ENCODE measurements at places on chromosomes 7 and 10. TPM values are rescaled to one million over a fixed set of nuclear protein-coding genes. Genes with fewer than 3 reads are reported as not detected.

DNA sequence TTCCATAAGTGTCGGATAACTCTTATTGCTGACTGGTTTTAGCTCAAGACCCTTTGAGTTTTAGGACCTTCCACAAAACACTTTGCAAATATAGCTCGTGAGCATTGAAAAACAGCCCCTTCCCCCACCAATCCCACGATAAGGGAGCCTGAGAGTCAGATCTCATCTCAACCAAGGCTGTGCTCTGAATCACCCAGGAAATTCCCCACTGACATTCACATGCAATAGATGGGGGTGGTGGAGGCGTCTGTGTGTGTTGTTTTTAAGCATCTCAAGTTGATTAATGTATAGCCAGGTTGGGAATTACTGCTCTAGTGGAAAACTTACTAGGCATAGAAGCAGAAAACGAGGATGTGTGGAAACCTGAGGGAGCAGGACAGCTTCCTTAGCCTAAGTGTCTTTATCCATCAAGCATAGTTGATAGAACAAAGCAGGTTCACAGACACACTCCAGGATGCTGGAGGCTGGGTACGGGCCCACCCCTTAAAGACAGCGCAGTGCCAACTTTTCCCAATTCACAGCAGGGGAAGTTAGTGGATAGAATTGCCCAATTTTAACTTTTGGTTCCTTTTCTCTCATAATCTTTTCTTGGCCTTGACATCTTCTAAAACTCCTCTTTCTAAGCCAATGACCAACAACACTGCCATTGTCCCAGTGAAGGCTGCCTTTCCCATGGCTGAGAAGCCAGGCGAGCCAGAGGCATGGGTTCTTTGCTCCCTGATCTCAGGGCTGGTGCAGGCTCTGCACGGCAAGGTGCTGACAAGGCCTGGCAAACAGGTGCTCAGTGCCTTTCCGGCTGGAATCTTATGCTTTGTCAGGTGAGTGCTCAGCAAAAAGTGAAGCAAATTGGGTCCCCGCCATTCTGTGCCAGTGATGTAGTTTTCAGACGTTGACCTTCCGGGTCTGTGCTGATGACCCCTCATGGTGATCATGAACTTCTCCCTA lies 98.5 kb upstream of the INSIG1 start:
- no peak overlapping the region for H3K4me3 ChIP-seq
- no peaks in the 10 kb centered on the region for H3K4me1 ChIP-seq
- DNase-seq: no peak
- no peak overlapping the region for H3K27ac ChIP-seq
- no peaks in the 10 kb centered on the region for H3K36me3 ChIP-seq

The CYP3A4 gene
- total RNA-seq: not detected

GRCh38 chr10:117552156-117552631 lies 9.6 kb downstream of the EMX2 start:
- H3K27ac ChIP-seq: no peak overlapping the region
- DNase-seq: no peak
- H3K36me3 ChIP-seq: no peaks in the 10 kb centered on the region
- H3K4me3 ChIP-seq: no peak overlapping the region

GRCh38 chr10:84294766-84295447 lies 33.5 kb upstream of the CCSER2 start:
- H3K4me3 ChIP-seq: no peak overlapping the region
- DNase-seq: no peak
- peaks cover under 1% of the 10 kb centered on the region for H3K27me3 ChIP-seq
- no peaks in the 10 kb centered on the region for H3K36me3 ChIP-seq
- peaks cover 14% of the 10 kb centered on the region for H3K4me1 ChIP-seq
- H3K27ac ChIP-seq: peak overlapping the region; percentile 95

DNA sequence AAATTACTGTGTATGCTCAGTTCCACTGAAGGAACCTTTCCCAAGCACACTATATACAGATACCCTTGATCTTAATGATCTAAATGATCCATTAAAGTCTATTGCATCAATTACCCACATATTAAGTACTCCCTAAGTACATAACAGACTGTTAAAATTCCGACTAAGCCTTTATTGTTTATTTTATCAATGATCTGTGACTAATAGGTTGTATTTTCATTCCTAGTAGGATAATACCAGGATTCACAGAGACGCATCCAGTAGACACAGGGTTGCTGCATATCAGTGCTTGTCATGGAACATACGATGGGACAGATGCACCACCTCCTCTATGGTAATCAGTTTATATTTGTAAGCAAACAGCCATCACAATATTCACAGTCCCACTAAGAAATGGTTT lies 159.6 kb upstream of the SLC26A5 start:
- H3K4me3 ChIP-seq: no peak overlapping the region
- H3K4me1 ChIP-seq: no peaks in the 10 kb centered on the region
- DNase-seq: no peak
- H3K27ac ChIP-seq: no peak overlapping the region
- no peaks in the 10 kb centered on the region for H3K27me3 ChIP-seq

The SSC4D gene
- total RNA-seq: 0.46 TPM

DNA sequence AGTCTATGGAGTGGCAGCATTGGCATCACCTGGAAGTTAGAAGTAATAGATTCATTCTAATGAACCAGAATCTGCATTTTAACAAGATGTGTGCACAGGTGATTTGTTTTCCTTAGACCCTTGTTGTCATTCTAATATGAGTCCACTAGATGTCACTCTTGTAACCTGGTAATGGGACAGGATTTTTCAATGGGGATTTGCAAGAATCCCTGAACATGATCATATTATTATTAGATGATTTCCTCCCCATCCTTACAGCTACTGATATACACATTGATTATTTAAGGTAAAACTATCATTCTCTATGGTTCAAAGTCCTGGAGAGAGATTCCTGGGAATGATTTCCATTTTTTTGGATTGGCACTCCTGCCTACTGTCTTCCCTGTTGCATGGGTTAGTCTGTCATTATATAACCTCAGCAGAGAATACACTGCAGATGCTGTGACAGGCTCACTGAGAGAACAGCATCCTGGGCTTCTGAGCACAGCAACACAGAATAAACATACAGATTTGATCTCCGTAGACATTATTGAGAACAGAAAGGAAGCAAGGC lies 194.9 kb downstream of the SUGCT start:
- no peaks in the 10 kb centered on the region for H3K27me3 ChIP-seq
- no peak overlapping the region for H3K4me3 ChIP-seq
- peak; percentile 72 for DNase-seq

The TRIM50 gene
- not detected for total RNA-seq

GRCh38 chr10:48940372-48940771 lies 732 bp upstream of the LRRC18 start:
- no peak for DNase-seq
- H3K27ac ChIP-seq: no peak overlapping the region
- no peaks in the 10 kb centered on the region for H3K27me3 ChIP-seq
- H3K4me1 ChIP-seq: peaks cover 4% of the 10 kb centered on the region

DNA sequence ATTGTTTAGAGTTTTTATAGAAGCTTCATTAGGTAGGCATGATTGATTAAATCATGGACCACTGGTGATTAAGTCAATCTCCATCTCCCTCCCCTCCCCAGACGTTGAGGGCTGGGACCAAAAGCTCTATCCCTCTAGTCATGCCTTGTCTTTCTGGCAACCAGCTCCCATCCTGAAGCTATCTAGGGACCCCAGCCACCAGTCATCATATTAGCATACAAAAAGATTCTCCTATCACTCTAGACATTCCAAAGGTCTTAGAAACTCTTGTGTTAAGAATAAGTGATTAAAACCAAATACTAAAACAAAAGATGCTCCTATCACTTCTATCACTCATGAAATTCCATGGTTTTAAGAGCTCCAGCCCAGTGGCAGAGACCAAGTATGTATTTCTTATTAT lies 178.2 kb downstream of the RAPGEF5 start:
- H3K36me3 ChIP-seq: peaks cover 1% of the 10 kb centered on the region
- H3K4me1 ChIP-seq: no peaks in the 10 kb centered on the region
- no peak overlapping the region for H3K4me3 ChIP-seq
- no peaks in the 10 kb centered on the region for H3K27me3 ChIP-seq
- no peak for DNase-seq

The SPAM1 gene
- not detected for total RNA-seq

GRCh38 chr10:119211176-119211575 lies 3.8 kb downstream of the GRK5 start:
- no peaks in the 10 kb centered on the region for H3K27me3 ChIP-seq
- H3K4me1 ChIP-seq: peaks cover 39% of the 10 kb centered on the region
- peak overlapping the region; percentile 36 for H3K27ac ChIP-seq
- no peak overlapping the region for H3K4me3 ChIP-seq
- DNase-seq: peak; percentile 77
- H3K36me3 ChIP-seq: no peaks in the 10 kb centered on the region

DNA sequence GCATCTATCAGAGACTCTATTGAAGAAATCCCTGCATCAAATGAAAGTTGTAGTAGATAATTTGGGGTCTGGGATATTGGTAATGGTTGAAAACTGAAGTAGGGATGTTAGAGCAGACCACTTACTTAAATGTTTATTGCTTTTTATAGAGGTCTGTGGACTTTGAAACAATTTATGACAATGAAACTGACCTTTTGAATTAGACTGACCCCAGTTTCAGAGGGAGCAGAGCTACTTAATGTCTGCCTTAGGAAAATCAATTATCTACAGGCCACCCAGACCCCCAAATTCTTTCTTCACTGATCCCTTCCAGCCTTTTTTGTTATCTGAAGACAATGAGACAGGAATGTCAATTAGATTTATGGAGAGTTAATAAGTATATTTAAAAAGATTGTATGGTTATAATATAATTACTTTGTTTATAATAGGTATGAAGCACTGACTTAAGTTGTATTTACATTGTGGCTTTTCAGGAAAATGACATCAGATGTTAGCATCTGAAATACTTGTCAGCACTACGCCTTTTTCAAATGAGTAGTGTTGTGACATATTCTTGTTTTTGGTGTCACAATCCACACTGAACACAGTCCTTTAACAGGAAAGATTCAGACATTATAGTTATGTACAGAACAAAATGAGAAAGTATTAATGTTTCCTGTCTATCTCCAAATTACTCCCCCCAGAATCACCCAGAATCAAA lies 13.9 kb downstream of the MGAM2 start:
- H3K4me3 ChIP-seq: no peak overlapping the region
- no peak for DNase-seq
- H3K36me3 ChIP-seq: no peaks in the 10 kb centered on the region
- no peak overlapping the region for H3K27ac ChIP-seq

GRCh38 chr7:51335057-51335456 lies 18.4 kb upstream of the COBL start:
- H3K27ac ChIP-seq: no peak overlapping the region
- DNase-seq: no peak
- H3K27me3 ChIP-seq: no peaks in the 10 kb centered on the region

The GIMAP1 gene
- 11.8 TPM for total RNA-seq

DNA sequence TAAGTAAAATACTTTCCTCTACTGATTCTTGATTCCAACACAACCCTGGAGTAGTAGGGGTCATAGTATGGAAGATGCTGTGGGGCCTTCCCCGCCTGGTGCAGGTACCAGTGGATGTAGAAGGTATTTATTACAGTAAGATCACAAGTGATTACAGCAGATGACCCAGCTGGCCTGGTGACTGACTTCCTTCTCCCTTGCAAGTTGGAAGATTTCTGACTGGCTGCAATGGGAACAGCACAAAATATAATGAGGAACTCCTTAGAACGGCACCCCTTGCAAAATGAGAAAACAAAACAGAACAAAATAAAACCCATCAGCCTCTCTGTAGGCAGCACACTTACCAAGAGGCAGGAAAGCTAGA lies 61.7 kb upstream of the TARP start:
- H3K36me3 ChIP-seq: no peaks in the 10 kb centered on the region
- no peak for DNase-seq
- no peak overlapping the region for H3K27ac ChIP-seq
- H3K4me3 ChIP-seq: no peak overlapping the region
- H3K27me3 ChIP-seq: no peaks in the 10 kb centered on the region
- no peaks in the 10 kb centered on the region for H3K4me1 ChIP-seq

DNA sequence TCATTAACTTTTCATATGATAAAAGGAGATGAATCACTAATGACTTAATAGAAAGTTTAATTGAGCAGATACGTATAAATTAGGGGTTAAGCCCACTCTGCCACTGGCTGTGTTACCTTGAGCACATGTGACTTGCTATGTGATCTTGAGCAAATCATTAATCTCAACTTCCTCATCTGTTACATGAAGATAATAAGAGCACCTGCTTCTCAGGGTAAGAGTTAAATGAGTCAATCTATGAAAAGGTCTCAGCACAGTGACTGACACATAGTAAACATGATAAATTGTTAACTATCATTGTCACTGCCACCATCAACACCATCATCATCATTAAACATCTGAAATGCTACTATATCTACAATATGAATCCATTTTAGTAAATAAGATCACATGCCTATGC lies 110.8 kb downstream of the TPK1 start:
- DNase-seq: no peak
- H3K27ac ChIP-seq: no peak overlapping the region
- no peaks in the 10 kb centered on the region for H3K4me1 ChIP-seq
- no peaks in the 10 kb centered on the region for H3K27me3 ChIP-seq
- H3K36me3 ChIP-seq: no peaks in the 10 kb centered on the region

The NPSR1 gene
- not detected for total RNA-seq

DNA sequence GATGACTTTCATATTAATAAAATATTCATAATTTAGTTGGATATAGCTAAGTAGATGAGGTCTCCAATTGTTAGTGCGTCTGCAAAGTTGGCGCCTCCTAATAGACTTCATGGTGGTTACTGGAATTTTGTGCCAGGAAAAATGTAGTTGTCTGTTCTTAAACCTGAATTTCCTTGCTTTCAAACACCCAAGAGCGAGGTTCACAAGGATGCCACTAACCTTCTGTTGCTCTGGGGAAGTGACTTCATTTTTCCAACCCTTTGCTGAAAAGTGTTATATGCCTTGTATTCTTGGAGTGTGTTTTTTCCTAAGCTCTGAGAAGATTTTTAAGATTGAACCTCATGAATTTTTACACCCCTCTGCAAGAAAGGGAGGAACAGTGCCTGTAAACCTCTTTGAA lies 98.9 kb upstream of the GLCCI1 start:
- H3K4me3 ChIP-seq: no peak overlapping the region
- H3K4me1 ChIP-seq: no peaks in the 10 kb centered on the region
- no peaks in the 10 kb centered on the region for H3K36me3 ChIP-seq
- no peak overlapping the region for H3K27ac ChIP-seq
- DNase-seq: no peak
- H3K27me3 ChIP-seq: no peaks in the 10 kb centered on the region

GRCh38 chr10:22589851-22590514 lies 124.4 kb downstream of the PIP4K2A start:
- H3K4me3 ChIP-seq: no peak overlapping the region
- peaks cover 6% of the 10 kb centered on the region for H3K36me3 ChIP-seq
- no peak for DNase-seq
- H3K4me1 ChIP-seq: no peaks in the 10 kb centered on the region

GRCh38 chr7:114081606-114082425 lies 163.0 kb upstream of the PPP1R3A start:
- H3K27me3 ChIP-seq: peaks cover 65% of the 10 kb centered on the region
- no peaks in the 10 kb centered on the region for H3K36me3 ChIP-seq
- H3K4me3 ChIP-seq: no peak overlapping the region
- DNase-seq: peak; percentile 80

DNA sequence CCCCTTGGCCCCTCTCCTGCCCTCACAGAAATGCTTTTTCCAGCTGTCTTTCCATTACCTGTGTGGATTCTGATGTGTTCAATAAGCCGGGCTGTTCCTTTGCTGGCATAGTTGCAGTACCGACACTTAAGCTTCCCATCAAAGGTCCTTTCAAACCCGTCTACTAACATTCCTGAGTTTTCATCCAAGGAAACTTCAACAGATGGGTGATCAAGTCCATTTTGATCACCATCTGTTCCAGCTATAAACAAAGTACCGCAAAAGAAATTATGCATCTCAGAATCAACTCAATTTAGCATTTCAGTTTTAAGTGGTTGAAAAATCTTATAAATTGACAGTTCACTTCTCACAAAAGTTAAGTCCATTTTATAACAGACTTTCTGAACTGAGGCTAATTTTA lies 12.7 kb downstream of the IKZF5 start:
- no peak overlapping the region for H3K27ac ChIP-seq
- peaks cover 5% of the 10 kb centered on the region for H3K36me3 ChIP-seq
- no peak overlapping the region for H3K4me3 ChIP-seq
- no peaks in the 10 kb centered on the region for H3K4me1 ChIP-seq
- DNase-seq: no peak

The AQP1 gene
- total RNA-seq: 11.6 TPM
